ENCODE measurements at places on chromosomes 4 and X. TPM values are rescaled to one million over a fixed set of nuclear protein-coding genes. Genes with fewer than 3 reads are reported as not detected.

- DNase-seq: no peak
Observed at GRCh38 chr4:58191109-58191508, 1080.9 kb upstream of the IGFBP7 start.

DNA sequence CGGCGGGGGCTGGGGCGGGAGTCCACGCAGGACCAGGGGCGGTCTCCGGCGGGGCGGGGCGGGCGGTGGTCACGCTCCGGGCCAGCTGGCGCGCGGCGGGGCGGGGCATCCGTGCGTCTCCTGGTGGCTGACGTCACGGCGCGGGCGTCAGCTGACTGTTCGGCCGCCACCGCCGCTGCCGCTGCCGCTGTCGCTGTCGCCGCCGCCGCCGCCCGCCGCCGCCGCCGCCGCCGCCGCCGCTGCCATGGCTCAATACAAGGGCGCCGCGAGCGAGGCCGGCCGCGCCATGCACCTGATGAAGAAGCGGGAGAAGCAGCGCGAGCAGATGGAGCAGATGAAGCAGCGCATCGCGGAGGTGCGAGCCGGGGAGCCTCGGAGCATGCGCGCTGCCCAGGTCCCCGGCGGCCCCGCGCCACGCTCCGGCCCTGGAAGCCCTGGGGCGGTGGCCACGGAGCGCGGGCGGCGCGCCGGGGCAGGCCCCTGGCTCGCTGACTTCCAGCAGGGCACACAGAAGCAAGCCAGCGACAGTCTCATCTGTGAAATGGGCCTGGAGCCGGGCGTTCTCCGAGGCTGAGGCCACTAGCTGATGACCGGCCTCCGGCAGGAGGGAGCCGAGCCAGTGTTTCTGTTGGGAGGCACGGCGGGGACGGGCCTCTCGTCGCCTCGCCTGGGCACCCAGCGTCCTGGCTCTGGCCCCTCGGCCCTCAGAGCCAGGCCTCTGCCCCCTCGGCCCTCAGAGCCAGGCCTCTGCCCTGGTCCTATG, at the start of gene FAM50A:
Gene FAM50A (plus strand): TSS at position 150 of the 763 bp plus-strand sequence. CDS start 95 bp downstream, at position 245.
- DNase-seq: peak; percentile 75

DNA sequence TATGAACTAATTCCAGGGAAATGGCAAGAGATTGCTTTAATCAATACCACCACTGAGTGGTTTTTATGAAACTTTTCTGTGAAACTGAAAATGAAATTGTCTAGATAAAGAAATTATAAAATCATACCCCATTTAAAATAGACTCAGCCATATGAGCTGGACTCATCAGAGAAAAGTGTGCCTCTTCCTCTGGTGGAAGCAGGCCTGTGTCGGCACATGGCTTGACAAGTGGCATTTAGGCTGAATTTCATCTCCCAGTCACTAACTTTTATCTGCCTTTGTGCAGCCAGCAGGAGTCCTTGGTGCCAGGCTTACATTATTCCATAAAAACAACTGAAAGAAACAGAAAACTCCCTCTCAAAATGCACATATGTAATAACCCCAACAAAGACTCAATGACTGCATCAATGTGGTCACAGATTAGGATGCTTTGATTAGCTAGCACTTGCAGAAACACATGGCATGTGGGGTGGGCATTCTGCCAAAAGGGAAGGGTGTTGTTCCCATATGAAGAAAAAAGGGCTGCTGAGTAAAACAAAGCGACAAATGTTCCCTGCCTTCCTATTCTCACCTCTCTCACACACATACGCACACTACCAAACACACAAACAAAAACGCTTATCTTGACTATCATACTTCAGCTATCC, 232.3 kb downstream of the PABPC4L start:
- no peak for DNase-seq

GRCh38 chr4:137427411-137427810, 104.9 kb downstream of the PCDH18 start:
- DNase-seq: no peak

GRCh38 chr4:29927895-29928294, 792.3 kb upstream of the PCDH7 start:
- no peak for DNase-seq

MAGEA8 gene
- not detected for total RNA-seq

TCEAL5 gene
- total RNA-seq: not detected

- no peak for DNase-seq
Observed at GRCh38 chr4:1290165-1290977, 680 bp downstream of the MAEA start.

FAM9C gene
- not detected for total RNA-seq

- no peak for DNase-seq
Observed at GRCh38 chr4:6926681-6927478, 17.3 kb downstream of the TBC1D14 start.

- no peak for DNase-seq
Observed at GRCh38 chr4:48767055-48767929, 12.8 kb downstream of the FRYL start.

GRCh38 chrX:46941341-46941740, 29.1 kb downstream of the JADE3 start:
- no peak for DNase-seq

DOCK11 gene
- 13.7 TPM for total RNA-seq

KLB gene
- not detected for total RNA-seq

TLR1 gene
- 0.38 TPM for total RNA-seq

- no peak for DNase-seq
Observed at GRCh38 chr4:71259911-71260331, 78.9 kb upstream of the SLC4A4 start.

DNA sequence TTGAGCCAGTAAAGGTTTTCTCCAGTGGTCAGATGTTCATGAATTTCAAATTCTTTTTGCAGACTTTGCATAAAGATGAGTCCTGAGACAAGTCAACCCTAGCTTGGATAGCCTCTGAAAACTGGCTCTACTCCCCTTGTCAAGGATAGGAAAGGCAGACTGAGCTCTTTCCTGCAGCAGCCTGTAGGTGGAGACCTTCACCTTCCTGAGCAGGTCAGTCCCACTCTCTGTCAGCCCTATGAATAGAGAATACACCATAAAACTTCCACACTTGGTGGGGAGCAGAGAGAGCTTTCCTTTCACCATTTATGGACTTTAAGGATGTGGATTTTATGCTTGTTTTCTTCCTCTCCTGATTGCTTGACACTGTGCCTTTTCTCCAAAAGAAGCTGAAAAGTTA, 41.9 kb downstream of the PCDH19 start:
- DNase-seq: no peak

- DNase-seq: no peak
Observed at GRCh38 chrX:118772051-118772450, 44.6 kb downstream of the IL13RA1 start.

- no peak for DNase-seq
Observed at GRCh38 chr4:25913056-25913850, 767 bp upstream of the SMIM20 start.

DNA sequence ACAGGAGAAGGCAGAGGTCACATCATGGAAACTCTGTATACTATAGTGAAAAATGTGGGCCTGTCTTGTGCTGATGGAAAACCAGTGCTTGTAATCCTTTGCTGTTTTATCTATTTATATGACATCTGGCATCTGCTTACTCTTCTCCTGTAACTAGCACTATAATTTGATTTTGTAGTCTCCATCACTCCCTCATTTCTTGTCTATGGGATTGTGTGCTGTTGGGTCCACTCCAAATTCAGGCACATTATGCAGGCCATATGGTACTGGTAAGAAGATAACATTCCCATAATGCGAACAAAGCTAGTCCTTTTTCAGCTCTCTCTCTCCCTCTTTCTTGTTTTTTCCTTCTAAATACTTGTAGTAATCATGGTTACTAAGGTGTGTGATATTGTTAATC, 581.2 kb upstream of the IGFBP7 start:
- no peak for DNase-seq

MAP7D2 gene
- total RNA-seq: 0.28 TPM

DNA sequence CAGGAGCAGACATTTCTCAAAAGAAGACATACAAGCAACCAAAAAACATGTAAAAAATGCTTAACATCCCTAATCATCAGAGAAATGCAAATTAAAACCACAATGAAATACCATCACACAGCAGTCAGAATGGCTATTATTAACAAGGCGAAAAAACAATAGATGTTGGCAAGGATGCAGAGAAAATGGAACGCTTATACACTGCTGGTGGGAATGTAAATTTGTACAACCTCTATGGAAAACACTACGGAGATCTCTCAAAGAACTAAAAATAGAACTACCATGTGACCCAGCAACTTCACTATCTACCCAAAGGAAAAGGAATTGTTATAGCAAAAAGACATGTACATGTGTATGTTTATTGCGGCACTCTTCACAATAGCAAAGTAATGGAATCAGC, 71.5 kb downstream of the PPP4R3C start:
- no peak for DNase-seq

- DNase-seq: no peak
Observed at GRCh38 chr4:38868059-38868960, 704 bp downstream of the FAM114A1 start.

IL1RAPL2 gene
- not detected for total RNA-seq

Measured in chondrocyte (in vitro differentiated cells).